ENCODE measurements at places on chromosomes 3 and 15.

DNA sequence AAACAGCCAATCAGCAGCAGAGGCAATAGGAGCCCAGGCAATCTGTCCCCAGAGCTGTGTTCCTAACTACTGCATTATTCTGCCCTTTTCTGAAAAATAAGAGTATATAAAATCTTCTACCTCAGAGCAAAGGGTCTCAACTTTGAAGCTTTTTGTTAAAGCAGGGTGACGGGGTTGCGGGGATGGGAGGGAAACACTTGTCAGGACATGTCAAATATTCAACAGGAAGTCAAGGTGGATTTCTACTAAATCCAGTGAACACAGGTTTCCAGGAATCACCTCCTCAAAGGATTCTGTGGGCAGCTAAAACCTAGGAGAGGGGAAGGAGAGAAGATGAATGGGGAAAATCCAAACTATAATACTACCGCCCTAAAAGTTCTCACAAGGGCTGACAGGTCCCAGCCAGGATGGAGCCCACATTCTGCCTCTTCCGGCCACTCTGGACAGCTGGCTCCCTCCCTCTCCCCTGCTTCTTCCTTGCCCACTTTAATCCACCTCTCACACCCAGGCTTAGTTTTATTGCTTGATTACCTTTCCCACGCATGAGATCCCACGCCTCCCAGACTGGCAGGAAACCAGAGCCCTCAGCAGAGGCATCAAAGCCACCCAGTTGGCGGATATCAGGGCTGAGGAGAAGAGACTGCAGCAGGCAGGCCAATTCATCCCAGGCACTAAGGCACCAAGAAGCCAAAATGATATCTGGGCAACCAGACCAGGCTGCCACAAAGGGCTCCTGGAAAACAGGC, 77.2 kb downstream of the OSBPL10 start:
- no peak overlapping the region for H3K27ac ChIP-seq
- no peak overlapping the region for H3K4me3 ChIP-seq
- no peak for DNase-seq
- H3K4me1 ChIP-seq: peaks cover 5% of the 10 kb centered on the region

- peak overlapping the region; percentile 80 for H3K4me3 ChIP-seq
- no peak for DNase-seq
- H3K36me3 ChIP-seq: no peaks in the 10 kb centered on the region
These were observed 781 bp upstream of the DPH6 start for GRCh38 chr15:35546511-35547381.

DNA sequence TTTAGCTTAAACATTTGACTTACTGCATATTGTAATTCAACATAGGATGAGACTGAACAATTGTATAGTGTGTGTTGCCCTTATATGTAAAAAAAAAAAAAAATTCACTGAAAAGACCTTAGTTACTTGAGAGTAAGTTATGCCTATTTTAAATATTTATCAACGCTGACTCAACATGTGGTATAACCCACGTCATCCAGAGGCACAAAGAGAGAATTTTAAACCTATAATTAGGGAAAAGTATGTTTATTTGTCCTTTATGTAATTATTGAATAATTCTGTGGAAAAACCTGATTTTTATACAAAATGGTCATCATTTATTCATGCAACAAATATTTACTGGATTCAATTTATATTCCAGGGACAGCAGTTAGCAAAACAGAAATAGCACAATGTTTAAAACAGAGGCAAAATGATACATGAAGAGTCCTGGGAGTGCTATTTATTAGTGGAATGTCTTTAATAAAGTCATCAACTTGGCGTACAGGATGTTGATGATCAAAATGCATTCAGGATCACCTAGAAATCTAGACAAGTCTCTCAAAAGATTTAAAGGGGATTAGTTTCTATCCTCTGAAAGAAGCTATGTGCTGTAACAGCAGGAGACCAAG, 223.7 kb downstream of the PCCB start:
- H3K27me3 ChIP-seq: no peaks in the 10 kb centered on the region
- H3K4me1 ChIP-seq: no peaks in the 10 kb centered on the region
- H3K36me3 ChIP-seq: peaks cover 16% of the 10 kb centered on the region
- DNase-seq: no peak
- H3K4me3 ChIP-seq: no peak overlapping the region

DNA sequence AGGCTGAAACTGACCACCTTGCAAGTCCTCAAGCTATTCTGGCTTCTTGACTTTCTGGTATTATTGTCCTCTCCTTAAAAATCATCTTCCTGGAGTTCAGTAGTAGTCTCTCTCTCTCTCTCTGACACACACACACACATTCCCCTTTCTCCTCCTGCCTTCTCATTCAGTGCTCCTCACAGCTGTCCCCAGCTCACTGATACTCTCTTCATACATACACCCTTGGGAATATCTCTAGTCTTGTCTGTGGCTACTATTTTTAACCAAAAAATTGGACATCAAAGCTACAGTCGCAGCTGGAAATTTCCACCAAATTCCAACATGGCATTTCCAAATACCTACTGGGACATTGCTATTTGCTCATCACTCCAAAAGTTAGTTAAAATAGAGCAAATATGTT, 178.9 kb downstream of the ECT2 start:
- H3K27ac ChIP-seq: no peak overlapping the region
- no peaks in the 10 kb centered on the region for H3K27me3 ChIP-seq
- DNase-seq: no peak
- no peak overlapping the region for H3K4me3 ChIP-seq
- H3K36me3 ChIP-seq: no peaks in the 10 kb centered on the region

GRCh38 chr3:29065211-29065785, 215.6 kb upstream of the RBMS3 start:
- H3K27me3 ChIP-seq: no peaks in the 10 kb centered on the region
- no peaks in the 10 kb centered on the region for H3K36me3 ChIP-seq
- DNase-seq: no peak
- no peak overlapping the region for H3K4me3 ChIP-seq

DNA sequence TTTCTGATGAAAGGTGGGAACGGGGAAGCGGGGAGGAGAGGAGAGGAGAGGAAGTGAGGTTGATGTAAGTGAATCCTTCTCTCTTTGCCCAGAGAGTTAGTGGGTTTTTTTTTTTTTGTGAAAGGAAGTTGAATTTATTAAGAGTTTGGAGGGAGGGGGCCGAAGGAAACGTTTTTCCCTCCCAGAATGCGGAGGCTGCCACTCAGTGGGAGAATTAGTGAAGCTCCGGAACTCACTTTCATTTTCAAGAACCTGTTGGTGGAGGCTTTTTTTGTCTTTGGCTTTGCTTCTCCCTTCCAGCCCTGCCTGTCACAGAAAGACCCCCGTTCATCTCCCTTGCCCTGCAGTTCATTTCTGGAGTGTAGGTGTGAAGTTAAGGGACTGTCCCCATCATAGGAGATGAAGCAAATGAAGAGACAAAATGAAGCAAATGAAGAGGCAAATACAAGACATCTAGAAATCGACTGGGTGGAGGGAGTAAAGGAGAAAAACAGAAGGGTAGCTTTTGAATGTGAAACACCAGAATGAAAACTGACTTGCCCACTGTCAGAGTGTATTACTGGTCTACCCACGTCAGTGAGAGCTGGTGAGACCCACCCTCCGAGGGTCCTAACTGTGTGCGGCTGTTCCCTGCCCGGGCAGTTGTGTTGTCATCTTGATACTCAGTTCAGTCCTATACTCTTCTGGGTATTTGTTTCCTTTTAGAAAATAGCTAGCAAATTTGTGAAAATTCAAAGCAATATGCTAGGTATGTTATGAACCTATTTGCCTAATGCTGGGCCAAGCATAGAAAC, 91.5 kb downstream of the ITPR1 start:
- no peaks in the 10 kb centered on the region for H3K36me3 ChIP-seq
- H3K4me1 ChIP-seq: peaks cover 60% of the 10 kb centered on the region
- peak overlapping the region; percentile 30 for H3K4me3 ChIP-seq
- peak overlapping the region; percentile 74 for H3K27ac ChIP-seq

- H3K4me3 ChIP-seq: no peak overlapping the region
- H3K27me3 ChIP-seq: no peaks in the 10 kb centered on the region
- peaks cover 9% of the 10 kb centered on the region for H3K4me1 ChIP-seq
- no peaks in the 10 kb centered on the region for H3K36me3 ChIP-seq
These were observed 14.4 kb upstream of the GNAI2 start for GRCh38 chr3:50221411-50222168.

GRCh38 chr3:197828-198491, 1.4 kb downstream of the CHL1 start:
- H3K27me3 ChIP-seq: no peaks in the 10 kb centered on the region
- H3K4me1 ChIP-seq: peaks cover 7% of the 10 kb centered on the region
- H3K36me3 ChIP-seq: no peaks in the 10 kb centered on the region
- no peak for DNase-seq
- H3K4me3 ChIP-seq: peak overlapping the region; percentile 60

- no peaks in the 10 kb centered on the region for H3K27me3 ChIP-seq
- no peaks in the 10 kb centered on the region for H3K36me3 ChIP-seq
- DNase-seq: no peak
- H3K4me3 ChIP-seq: no peak overlapping the region
These were observed 45.3 kb downstream of the TCF12 start for GRCh38 chr15:56963710-56964109.

DNA sequence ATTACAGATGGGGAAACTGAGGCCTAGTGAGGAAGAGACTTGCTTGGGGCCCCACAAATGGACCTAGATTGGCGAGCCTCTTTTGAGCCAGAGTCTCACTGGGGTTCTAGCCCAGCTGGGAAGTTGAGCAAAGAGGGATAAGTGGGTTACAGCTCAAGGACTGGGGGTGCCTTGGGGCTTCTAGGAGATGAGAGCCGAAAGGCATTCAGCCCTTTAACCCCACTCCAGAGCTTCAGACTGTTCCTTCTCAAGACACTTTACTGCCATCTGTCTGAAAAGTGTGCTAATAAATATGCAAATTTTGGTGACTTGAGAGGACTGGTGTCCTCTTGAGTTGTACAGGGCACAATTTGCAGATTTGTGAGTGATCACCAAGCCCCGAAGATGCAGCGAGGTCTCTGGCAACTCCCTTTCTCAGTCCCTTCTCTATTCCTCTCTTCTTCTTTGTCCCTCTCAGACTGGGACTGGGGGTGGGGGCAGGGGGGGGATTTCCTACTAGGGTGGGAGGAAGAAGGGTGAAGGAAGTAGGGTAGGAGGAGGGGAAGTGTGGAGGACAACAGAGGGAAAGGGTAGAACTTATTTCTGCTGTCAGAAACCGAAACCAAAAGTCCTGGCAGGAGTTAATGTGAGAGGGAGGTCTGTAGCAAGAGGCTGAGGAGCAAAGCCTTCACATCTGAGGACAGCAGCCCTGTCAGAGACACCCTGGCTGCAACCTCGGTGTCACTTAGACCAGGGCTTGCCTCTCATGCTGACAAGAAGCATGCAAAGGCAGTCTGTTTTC, 16.2 kb upstream of the ANKDD1A start:
- H3K27ac ChIP-seq: peak overlapping the region; percentile 88
- DNase-seq: no peak
- peak overlapping the region; percentile 40 for H3K4me3 ChIP-seq
- H3K36me3 ChIP-seq: no peaks in the 10 kb centered on the region

- H3K27me3 ChIP-seq: no peaks in the 10 kb centered on the region
- H3K36me3 ChIP-seq: no peaks in the 10 kb centered on the region
- H3K4me1 ChIP-seq: no peaks in the 10 kb centered on the region
These were observed 158.7 kb downstream of the EPHA3 start for GRCh38 chr3:89266074-89266473.

DNA sequence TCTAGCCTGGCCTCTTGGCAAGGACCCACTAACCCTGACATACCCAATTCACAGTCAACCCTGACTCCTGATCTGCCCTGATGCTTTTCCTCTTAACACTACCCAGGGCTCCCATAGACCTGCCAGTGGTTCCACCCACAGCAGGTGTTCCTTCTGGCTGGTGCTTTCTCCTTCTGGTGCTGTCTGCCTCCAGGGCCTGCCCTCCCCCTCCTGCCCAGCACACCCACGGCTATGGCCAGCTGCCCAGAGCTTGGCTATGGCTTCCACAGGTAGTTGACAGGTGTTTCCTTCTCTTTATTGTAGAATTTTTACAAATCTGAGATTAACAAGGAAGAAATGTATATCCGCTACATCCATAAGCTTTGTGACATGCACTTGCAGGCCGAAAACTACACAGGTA, 46.5 kb upstream of the MANF start:
- no peak overlapping the region for H3K4me3 ChIP-seq
- peak; percentile 34 for DNase-seq
- no peak overlapping the region for H3K27ac ChIP-seq
- no peaks in the 10 kb centered on the region for H3K27me3 ChIP-seq
- H3K36me3 ChIP-seq: no peaks in the 10 kb centered on the region

- no peaks in the 10 kb centered on the region for H3K36me3 ChIP-seq
- peak overlapping the region; percentile 96 for H3K27ac ChIP-seq
- no peak for DNase-seq
- H3K4me1 ChIP-seq: peaks cover 31% of the 10 kb centered on the region
These were observed 224.1 kb upstream of the IL12A start for GRCh38 chr3:159764490-159765029.

DNA sequence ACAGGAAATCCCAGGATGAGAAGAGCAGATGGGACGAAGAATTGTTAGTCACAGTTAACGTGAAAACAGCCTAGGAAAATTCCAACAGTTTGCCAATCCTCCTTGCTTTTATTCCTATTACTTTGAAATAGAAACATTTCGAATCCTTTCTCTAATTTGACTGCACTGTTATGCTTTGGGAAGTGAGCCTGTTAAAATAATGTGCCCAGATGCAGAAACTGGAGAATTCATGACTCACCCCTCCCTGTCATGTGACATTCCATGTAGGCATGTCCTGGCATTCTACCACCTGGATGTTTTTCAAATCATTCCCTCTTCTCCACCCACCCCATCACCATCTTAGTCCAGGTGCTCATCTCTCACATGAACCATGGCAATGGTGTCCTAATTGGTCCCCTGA, 107.3 kb downstream of the MINAR1 start:
- no peak for DNase-seq
- no peak overlapping the region for H3K27ac ChIP-seq
- no peaks in the 10 kb centered on the region for H3K27me3 ChIP-seq
- no peaks in the 10 kb centered on the region for H3K4me1 ChIP-seq
- H3K36me3 ChIP-seq: no peaks in the 10 kb centered on the region

GRCh38 chr15:56286213-56286612, 42.5 kb upstream of the RFX7 start:
- no peak overlapping the region for H3K27ac ChIP-seq
- no peak overlapping the region for H3K4me3 ChIP-seq
- no peaks in the 10 kb centered on the region for H3K27me3 ChIP-seq
- DNase-seq: no peak
- H3K4me1 ChIP-seq: no peaks in the 10 kb centered on the region

Measured in vagina (tissue), 2 donors.